ENCODE measurements at places on chromosomes 5 and 9.

DNA sequence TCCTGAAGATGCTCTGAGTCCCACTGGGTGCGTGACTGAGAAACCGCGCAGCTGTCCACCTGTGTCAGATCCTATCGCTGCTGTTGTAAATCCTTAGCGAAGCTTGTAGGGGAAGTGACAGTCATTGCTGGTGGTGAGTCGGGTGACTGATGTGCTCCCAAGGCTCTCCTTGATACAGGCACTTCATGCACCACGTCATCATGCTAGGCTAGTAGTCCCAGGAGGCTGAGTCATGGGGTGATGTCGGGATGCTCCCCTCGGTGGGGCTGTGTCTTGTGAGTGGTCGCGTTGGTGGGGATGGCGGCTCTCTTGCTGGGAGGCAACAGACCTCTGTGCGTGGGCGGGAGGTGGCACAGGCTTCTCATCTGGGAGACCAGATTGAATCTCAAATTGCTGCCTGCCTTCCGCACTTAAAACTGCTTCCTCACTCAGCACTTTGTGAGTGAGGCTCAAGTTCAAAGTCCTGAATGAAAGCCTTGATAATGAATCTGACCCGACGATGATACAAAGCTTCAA lies 84.7 kb downstream of the CSNK1A1 start:
- DNase-seq, result peak; percentile 30

GRCh38 chr9:110895147-110895905 lies 142.9 kb downstream of the LPAR1 start:
- DNase-seq, result no peak

- DNase-seq, result no peak
These were observed 46.8 kb upstream of the RNU6ATAC start for GRCh38 chr9:134210908-134211810.

GRCh38 chr5:108867656-108868055 lies 120.0 kb downstream of the FER start:
- no peak for DNase-seq

DNA sequence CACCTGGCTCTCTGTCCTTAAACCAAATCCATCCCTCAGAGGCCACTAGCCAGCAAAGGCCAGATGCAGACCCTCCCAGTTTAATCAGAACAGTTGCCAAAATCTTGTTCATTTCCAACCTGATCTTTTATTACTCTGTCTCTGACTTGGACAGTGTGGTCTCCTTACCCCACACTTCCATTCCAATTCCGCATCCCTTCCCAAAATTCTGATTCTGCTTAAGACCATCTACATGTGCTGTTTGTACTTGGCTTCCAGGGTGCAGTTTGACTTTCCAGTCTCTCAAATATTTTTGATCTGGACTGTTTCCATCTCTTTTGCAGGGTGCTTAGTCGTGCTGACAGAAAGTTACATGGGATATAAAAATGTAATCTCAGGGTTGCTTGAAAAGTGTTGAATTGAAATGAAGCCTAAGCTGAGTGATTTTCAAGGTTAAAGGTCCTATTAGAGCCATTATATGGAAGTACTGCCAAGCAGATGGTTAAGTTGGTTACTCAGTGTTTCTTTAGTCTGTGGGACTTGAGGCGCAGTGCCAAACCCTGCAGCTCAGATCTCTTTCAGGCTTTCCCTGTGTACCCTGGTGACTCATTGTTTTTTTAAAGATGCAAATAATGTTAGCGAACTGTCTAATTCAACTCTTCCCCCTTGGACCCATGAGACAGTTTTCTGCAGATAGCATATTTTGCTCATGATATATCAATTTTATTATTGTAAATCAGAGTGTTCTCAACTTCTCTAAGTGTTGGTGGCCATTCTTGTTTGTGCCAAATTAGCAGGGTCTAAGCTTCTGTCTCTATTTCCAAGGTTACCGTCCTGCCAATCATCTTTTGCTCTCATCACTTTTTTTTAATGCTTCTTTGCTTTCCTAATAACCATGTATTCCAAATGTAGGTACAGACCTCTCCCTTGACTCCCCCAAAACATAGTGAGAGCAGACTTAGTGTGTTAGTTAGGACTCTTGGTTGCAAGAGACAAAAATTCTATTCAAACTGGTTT lies 18.2 kb upstream of the DCP2 start:
- peak; percentile 86 for DNase-seq

GRCh38 chr5:116229131-116229689 lies 144.4 kb downstream of the COMMD10 start:
- no peak for DNase-seq

GRCh38 chr5:94807985-94808384 lies 189.5 kb downstream of the SLF1 start:
- no peak for DNase-seq

GRCh38 chr5:57478826-57479225 lies 3.8 kb downstream of the ACTBL2 start:
- DNase-seq, result no peak

GRCh38 chr9:89744255-89744648 lies 139.4 kb downstream of the GADD45G start:
- no peak for DNase-seq

- no peak for DNase-seq
These were observed 3.6 kb downstream of the PTGER4 start for GRCh38 chr5:40683305-40683704.

DNA sequence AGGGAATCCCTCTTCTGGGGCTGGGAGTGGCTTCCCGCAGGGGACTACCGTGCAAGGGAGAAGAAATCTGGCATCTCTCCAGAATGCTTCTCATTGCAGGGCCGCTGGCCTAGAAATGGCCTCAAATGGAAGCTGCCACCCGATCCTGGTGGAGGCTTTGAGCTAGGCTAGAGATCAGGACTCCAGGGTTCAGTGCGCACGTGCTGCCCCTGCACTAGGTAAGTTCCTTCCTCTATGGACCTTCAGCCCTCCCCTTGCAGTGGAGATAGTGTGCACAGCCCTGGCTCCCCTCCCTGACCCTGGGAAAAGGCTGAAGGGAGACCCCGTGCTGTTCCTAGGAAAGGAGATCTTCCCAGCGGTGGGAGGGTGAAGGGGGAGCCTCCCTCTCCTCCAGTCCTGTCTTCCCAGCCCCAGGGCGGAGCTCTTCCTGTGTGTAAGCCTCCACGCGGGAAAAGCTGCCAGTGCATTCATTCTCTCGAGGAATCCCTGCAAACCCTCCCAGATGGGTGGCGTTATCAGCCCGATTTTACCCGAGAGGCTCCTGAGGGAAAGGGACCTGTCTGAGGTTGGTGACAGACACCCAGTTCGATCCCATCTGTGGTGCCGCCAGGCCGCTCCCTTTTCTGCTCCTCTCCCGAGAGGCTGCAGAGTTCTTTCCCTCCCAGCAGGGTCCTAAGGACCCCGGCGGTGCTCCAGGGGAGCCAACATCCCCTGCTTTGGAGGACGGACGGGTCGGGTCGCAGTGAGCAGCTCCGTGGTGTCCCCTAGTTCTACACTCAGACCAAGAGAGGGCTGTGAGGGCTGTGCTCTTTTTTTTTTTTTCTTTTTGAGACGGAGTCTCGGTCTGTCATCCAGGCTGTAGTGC lies 1.4 kb upstream of the CERCAM start:
- DNase-seq, result no peak

- DNase-seq, result peak; percentile 72
These were observed 497.0 kb downstream of the RAB3C start for GRCh38 chr5:59079622-59080620.

DNA sequence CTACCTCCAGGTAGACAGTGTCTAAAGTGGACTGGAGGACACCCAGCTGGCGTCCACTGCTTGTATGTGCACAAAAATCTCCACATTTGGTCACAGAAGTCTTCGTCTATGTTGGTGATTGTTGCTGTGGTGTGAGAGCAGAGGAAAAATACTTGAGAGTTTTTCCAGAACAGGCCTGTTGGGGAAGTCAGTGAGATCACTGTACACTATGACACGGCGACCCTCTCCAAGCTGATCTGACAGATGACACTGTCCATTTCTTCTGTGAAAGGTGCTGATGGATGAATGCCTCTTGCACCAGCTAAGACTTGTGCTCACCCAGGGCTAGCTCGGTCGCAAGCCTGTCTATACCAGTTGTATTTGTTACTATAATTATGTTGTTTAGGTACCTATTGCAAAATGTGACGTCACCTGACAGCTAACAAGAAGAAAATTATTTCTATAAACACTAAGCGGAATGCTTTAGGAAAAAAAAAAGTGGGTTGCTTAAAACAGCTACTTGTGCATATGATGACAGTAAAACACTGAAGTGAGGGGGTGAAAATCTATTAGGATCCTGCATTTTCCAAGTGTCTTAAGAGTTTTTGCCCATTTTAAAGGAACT lies 142.3 kb downstream of the ROR2 start:
- DNase-seq, result no peak

GRCh38 chr9:35257986-35258659 lies 96.3 kb downstream of the UNC13B start:
- no peak for DNase-seq

DNA sequence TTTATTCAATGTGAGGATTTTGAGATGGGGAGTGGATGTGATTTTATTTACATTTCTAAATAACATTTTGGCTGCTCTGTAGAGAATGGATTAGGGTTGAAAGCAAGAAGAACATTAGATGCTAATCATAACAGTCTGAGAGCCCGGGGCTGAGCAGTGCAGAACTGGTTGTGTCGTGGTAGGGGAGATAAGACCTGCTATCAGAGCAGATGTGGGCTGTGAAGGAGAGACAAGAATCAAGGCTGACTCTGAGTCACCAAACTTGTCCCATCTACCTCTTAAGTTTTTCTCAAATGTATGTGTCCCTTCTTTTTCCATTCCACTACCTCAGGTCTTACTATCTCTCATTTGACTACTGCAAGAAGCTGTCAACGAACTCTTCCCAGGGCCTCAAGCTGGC lies 35.4 kb upstream of the SLC28A3 start:
- DNase-seq, result no peak

DNA sequence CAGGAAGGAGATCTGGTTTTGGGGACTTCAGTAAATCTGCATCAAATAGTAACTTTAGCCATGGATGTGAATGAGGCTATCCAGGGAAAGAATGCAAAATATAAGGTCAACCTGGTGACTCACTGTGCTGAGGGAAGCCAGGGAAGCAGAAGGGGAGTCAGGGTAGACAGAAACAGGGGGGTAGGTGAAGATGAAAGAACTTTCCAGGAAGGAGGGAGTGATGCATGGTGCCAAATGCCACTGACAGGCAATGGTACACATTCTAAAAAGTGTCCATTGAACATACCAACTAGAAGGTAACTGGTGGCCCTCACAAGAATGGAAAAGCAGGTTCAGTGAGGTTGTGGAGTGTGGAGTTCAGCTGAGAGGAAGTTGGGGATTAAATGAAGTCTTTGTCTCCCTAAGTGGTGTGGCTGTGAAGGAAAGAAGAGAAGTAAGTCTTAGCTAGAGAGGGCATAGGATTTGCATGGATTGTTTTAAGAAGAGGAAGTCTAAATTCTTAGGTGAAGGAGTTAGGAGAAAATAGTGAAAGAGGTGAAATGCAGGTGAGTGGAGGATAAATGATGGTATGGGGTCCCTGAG lies 35.5 kb downstream of the PALM2AKAP2 start:
- no peak for DNase-seq

DNA sequence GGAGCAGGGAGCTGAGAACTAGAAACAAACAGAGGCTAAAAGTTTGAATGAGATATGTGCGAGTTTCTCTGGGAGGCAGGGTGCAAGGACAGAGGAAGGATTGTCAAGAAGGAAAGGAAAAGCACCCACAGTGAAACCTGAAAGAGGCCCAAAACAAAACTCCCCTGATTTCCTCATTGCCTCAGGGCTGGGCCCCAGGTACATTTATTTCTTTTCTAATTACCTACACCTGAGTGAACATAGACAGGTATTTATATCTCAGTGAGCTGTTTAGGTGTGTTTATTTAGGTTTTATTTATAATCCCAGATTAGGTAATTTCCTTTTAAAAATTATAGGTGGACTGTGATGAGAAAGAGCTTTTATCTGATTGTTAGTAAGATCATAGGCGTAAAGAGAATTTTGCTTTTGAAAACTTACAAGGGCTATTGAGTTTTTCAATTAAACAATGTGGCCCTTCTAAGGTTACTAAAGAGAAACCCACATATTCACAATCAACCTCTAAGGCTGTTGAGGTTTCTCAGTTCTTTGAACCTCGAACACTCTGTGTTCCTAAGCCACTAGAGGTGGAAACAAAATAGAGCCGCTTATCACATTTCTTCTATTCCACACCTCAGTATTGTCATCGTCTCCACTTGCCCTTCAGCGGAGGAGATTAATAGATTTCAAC lies 344.8 kb downstream of the ZNF608 start:
- DNase-seq, result no peak

GRCh38 chr5:179836225-179837019 lies 15.7 kb downstream of the SQSTM1 start:
- DNase-seq, result no peak

DNA sequence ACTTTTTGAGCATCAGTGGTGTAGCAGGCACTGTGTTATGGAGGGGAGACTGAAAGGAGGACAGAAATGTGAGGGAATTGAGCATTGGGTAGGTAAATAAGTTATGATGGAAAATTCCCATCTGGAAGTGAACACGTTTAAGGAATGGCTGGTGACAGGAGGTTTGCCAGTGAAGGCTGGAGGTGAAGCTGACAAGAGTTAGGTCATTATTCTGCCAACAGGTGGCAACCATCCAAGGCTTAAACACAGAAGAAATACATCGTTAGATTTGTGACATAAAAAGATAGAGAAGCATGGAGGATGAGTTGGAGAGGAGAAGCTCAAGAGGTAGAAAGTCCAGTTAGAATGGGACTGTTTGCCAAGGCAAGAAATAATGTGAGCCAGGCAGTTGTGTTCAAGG lies 455.3 kb upstream of the SGCD start:
- no peak for DNase-seq

Measured in fibroblast of skin of left biceps (primary cell).